ENCODE measurements at places on chromosomes 1 and 21.

DNA sequence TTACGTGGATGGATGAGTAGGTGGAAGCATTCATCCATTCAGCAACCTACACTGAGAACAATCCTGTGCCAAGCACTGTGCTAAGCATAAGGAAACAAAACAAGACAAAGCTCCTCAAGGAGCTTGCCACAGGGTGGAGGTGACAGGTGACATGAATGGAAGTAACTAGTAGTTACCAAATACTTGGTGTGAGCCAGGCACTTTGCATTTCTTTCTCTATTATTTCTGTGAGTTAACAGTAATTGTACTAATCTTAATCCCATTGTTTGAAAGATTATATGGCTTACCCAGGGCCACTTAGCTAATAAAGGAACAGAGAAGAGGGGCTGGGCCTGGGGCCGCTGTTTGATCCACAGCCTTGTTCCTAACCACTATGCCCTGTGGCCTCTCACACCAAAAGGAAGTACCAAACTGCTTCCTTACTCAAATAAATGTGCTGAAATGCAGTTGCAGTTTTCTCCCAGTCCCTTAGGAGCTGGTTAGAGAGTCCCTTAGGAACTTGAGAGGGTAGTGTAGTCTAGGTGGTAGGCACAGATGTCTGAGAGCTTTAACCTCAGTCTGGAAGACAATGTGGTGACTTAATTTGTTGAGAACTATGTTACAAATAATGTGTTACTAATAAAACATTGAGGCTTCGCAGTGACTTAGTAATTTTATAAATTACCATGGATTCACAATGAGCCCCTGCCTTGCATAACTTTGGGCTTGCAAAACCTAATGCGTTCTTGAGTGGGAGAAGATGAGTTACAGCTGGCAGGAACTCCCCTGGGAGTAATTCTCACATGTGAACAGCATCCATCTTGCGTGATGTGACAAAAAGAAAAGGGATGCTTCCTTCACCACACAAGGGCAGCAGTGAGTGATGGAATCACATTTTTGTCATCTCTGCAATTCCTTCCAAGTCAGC lies 69.8 kb downstream of the MPZL1 start:
- DNase-seq: no peak

DNA sequence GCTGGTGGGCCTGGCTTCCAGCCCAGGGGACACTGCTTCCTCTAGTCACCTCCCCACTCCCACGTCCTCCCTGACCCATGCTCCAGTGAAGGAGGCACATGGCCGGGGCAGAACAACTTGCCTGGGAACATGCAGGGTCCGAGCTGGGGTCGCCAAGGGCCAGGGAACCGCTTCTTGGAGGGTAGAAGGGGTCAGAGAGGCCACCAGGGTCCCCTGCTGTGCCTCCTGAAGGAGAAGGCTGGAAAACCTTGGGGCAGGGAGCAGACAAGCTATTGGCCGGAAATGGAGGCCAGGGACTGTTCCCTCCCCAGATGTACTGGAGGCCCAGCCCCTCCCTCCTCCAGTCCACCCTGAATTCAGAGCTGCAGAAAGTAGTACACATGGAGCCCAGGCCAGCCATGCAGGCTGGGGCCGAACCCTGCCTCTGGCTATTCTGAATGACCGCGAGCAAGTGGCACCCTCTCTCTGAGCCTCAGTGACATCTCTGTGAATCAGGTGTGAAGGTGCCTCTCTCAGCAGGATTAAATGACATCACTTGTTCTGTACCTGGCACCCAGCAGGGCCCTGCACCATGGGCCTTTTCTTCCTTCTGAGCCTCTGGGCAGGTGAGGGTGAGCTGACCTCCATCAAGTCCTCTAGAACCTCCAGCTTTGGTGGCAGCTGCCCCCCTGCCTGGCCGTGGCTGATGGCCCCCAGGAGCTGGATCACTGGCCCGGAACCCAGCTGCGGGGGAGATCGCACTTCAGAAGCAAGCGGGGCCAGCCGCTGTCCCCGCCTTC lies 15.7 kb downstream of the SPOCD1 start:
- DNase-seq: no peak

- DNase-seq: no peak
Measured at GRCh38 chr1:162873671-162874666, 13.0 kb upstream of the CCDC190 start.

DNA sequence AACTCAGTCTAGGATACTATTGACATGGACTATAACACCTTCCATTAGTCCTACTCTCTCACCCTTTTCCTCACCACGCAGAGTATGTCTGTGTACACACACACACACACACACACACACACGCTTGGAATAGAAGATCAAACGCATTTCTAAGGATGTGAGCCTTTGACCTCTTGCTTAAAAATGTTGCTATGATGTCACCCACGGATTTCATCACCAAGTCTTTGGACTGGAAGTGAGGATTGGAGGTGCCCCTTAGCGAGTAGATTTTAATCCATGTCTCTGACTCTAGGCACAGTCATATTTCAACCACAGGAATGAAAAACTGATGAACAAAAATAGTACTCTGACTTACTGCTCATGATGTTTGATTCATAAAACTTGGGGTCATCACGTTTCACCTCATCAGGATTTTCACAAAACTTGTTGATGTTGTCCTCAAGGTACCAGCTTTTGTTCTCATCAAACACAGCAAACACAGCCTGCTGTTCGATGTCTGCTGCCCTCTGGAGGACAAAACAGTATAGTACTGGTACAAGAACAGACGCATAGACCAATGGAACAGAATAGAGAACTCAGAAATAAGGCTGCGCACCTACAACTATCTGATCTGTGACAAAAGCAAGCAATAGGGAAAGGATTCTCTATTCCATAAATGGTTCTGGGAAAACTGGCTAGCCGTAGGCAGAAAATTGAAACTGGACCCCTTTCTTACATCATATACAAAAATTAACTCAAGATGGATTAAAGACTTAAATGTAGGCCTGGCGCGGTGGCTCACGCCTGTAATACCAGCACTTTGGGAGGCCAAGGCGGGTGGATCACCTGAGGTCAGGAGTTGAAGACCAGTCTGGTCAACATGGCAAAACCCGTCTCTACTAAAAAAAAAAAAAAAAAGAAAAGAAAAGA lies 39.9 kb downstream of the F5 start:
- peak; percentile 65 for DNase-seq

DNA sequence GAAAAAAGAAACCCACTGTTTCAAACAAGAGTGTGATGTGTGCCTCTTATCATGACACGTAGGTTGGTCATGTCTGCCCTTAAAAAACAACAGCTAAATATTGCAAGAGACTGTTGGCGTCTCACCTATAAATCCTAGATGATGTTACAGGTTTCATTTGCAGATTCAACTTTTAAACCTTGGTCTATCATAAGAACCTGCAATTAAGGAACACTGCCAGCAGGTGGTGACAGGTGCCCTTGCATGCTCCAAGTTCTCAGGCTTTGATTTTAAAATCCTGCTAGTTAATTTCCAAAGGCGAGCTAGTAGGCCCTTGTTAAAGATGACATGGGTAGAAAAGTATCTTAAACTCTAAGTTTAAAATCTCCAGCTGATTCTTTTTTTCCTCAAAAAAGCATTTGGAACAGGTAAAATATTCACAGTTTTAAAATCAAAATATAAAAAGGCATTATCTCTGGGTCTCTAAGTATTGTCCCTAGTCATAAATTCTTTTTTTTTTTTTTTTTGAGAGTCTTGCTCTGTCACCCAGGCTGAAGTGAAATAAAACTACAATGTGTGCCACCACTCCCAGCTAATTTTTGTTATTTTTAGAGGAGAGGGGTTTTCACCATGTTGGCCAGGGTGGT lies 39.1 kb downstream of the CLSTN1 start:
- no peak for DNase-seq

- DNase-seq: no peak
Measured at GRCh38 chr1:44377925-44378784, 23.1 kb upstream of the ERI3 start.

- DNase-seq: no peak
Measured at GRCh38 chr1:22053861-22054770, 1.6 kb downstream of the CDC42 start.

- no peak for DNase-seq
Measured at GRCh38 chr1:62908168-62908695, 124.3 kb downstream of the ATG4C start.

All from NCI-H2107 (cell line).